CD4-positive, alpha-beta T cell (primary cell): ENCODE measurements at places on chromosomes 7 and 10. TPM values are rescaled to one million over a fixed set of nuclear protein-coding genes. Genes with fewer than 3 reads are reported as not detected.

The HOXA4 gene
- total RNA-seq, result not detected

The PTPRZ1 gene
- not detected for total RNA-seq

The EGFR gene
- not detected for total RNA-seq

The TDRD1 gene
- total RNA-seq, result not detected

The CALHM3 gene
- not detected for total RNA-seq

The NAT16 gene
- total RNA-seq, result not detected

The LRRC4 gene
- total RNA-seq, result 1.1 TPM

The TMEM26 gene
- total RNA-seq, result not detected

The UNCX gene
- not detected for total RNA-seq

The PRTFDC1 gene
- total RNA-seq, result 0.52 TPM

The INMT gene
- total RNA-seq, result 0.69 TPM

The ITIH5 gene
- not detected for total RNA-seq

The BAMBI gene
- 2.5 TPM for total RNA-seq

The CDH23 gene
- total RNA-seq, result 5.2 TPM

The VSTM4 gene
- not detected for total RNA-seq

The ADARB2 gene
- not detected for total RNA-seq

The OR2A7 gene
- 5.6 TPM for total RNA-seq

DNA sequence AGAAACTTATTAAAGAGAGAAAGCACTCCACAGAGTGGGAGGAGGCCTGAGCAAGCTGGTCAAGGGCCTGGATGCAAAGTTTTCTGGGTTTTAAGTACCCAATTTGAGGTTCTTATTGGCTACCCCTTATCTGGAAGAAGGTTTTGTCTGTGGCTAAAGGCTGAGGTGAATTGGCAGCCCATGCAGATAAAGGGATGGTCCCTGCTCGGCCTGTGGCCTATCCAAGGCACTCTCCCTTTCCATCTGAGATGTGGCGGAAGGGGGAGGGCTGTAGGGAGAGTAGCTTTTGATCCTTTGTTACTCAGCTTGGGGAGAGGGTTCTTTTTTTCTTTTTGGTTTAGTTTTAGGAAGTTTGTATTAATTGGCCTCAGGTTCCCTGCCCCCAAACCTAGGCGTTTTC lies 465.1 kb downstream of the ATRNL1 start:
- H3K27ac ChIP-seq, result no peak overlapping the region
- DNase-seq, result no peak
- H3K27me3 ChIP-seq, result no peaks in the 10 kb centered on the region
- no peak overlapping the region for H3K4me3 ChIP-seq
- H3K36me3 ChIP-seq, result no peaks in the 10 kb centered on the region

DNA sequence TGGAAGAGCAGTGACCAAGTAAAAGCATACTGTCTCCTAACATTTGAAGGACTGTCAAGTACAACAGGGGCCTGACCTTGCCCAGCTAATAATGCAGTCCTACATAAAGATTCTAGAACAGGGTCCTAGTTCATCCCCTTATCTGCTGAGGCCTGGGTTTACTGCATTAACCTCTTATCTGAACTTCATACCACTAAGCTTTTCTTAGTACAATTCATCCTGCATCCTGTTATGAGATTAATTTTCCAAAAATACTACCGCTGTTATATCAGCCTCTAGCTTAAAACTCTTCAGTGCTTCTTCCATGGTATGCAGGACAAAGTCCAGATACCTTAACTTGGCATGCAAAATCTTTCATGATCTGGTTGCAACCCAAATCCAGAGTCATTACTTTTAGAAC lies 72.5 kb downstream of the CHRM2 start:
- no peaks in the 10 kb centered on the region for H3K27me3 ChIP-seq
- no peaks in the 10 kb centered on the region for H3K4me1 ChIP-seq
- H3K36me3 ChIP-seq, result no peaks in the 10 kb centered on the region
- no peak overlapping the region for H3K27ac ChIP-seq
- DNase-seq, result no peak

- no peaks in the 10 kb centered on the region for H3K4me1 ChIP-seq
- no peak overlapping the region for H3K4me3 ChIP-seq
- no peaks in the 10 kb centered on the region for H3K36me3 ChIP-seq
- no peak overlapping the region for H3K27ac ChIP-seq
- no peaks in the 10 kb centered on the region for H3K27me3 ChIP-seq
- DNase-seq, result no peak
These were observed 323.9 kb downstream of the AUTS2 start for GRCh38 chr7:69922026-69922803.

- H3K27me3 ChIP-seq, result no peaks in the 10 kb centered on the region
- no peaks in the 10 kb centered on the region for H3K36me3 ChIP-seq
- DNase-seq, result no peak
- H3K27ac ChIP-seq, result no peak overlapping the region
- no peak overlapping the region for H3K4me3 ChIP-seq
These were observed 25.7 kb upstream of the ADD3 start for GRCh38 chr10:109982123-109982522.

DNA sequence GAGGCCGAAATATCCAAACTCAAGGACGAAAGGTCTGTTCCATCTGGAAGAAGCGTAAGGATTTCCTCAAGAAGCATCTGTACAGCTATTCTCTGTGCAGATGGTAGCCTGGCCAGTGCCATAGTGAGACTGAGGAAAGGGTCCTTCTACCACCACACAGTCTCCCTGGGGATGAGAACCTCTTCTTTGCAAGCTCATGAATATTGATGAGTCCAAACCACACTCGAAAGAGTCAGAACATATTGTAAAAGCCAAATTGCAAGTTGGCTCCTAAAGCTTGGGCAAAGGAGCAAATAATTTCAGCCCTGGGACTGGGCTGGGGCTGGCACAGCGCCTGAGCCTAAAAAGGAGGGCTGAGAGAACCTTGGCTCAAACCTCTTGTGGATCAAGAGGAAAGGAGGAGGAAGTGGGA lies 66.1 kb upstream of the PIP4K2A start:
- no peak for DNase-seq
- H3K27ac ChIP-seq, result no peak overlapping the region
- no peaks in the 10 kb centered on the region for H3K4me1 ChIP-seq
- H3K27me3 ChIP-seq, result no peaks in the 10 kb centered on the region
- no peak overlapping the region for H3K4me3 ChIP-seq

DNA sequence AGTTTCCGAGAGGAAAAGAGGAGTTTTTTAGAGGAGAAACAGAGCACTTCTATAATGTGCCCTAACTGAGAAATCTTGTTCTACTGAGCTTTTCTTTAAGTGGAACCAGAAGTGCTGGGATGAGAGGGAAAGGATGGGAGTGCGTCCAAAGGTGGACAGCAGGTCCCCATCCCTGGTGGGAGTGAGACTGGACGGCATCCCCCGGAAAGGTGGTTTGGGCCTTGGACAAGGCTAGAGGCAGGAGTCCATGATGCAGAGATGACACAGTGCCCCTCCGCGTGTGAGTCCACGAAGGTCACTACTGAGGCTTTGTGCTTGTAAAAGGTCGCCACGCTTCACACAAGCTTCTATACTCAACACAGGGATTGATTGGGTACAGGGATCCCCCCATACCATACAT lies 6.1 kb upstream of the EN2 start:
- H3K4me1 ChIP-seq, result peaks cover 11% of the 10 kb centered on the region
- no peak for DNase-seq
- H3K4me3 ChIP-seq, result no peak overlapping the region
- no peak overlapping the region for H3K27ac ChIP-seq
- H3K36me3 ChIP-seq, result no peaks in the 10 kb centered on the region

DNA sequence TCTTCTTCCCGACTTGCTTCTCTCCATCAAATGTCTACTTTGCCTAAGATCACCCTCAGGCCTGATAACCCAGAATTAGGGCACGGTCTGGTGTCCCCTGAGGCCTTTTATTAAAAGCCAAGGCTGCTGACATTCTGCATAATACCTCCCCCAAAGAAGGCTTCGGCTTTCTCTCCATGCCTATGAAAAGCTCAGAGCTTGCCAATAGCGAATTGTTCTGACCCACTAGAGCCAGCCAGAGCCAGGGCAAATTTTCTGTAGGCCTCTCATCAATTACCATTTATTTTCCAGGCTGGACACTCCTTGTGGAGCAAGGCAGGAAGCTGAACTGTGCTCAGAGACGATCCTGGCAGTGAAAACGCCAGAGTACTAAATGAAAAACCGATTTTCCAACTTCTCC lies 64.3 kb upstream of the ADRB1 start:
- no peak overlapping the region for H3K27ac ChIP-seq
- no peaks in the 10 kb centered on the region for H3K36me3 ChIP-seq
- peaks cover 16% of the 10 kb centered on the region for H3K4me1 ChIP-seq
- no peak overlapping the region for H3K4me3 ChIP-seq
- no peak for DNase-seq

- H3K4me1 ChIP-seq, result peaks cover 2% of the 10 kb centered on the region
- no peak overlapping the region for H3K27ac ChIP-seq
- no peak overlapping the region for H3K4me3 ChIP-seq
- DNase-seq, result no peak
- no peaks in the 10 kb centered on the region for H3K36me3 ChIP-seq
These were observed 141.6 kb downstream of the SND1 start for GRCh38 chr7:127793582-127793981.

DNA sequence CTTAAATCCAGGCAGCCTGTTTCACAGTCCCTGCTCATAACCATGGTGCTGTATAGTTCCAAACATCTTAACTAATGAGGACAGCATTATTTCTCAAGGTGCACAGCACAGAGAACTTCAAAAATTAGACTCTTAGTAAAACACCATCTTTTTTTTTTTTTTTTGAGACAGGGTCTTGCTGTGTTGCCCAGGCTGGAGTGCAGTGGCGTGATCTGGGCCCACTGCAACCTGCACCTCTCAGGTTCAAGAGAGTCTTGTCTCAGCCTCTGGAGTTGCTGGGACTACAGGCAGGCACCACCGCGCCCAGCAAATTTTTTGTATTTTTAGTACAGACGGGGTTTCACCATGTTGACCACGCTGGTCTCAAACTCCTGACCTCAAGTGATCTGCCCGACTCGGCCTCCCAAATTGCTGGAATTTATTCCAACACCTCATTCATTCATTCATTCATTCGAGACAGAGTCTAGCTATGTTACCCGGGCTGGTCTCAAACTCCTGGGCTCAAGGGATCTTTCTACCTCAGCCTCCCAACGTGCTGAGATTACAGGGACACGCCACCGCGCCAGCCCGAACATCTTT lies 507 bp upstream of the TMEM254 start:
- no peaks in the 10 kb centered on the region for H3K36me3 ChIP-seq
- H3K27me3 ChIP-seq, result no peaks in the 10 kb centered on the region
- no peak for DNase-seq

DNA sequence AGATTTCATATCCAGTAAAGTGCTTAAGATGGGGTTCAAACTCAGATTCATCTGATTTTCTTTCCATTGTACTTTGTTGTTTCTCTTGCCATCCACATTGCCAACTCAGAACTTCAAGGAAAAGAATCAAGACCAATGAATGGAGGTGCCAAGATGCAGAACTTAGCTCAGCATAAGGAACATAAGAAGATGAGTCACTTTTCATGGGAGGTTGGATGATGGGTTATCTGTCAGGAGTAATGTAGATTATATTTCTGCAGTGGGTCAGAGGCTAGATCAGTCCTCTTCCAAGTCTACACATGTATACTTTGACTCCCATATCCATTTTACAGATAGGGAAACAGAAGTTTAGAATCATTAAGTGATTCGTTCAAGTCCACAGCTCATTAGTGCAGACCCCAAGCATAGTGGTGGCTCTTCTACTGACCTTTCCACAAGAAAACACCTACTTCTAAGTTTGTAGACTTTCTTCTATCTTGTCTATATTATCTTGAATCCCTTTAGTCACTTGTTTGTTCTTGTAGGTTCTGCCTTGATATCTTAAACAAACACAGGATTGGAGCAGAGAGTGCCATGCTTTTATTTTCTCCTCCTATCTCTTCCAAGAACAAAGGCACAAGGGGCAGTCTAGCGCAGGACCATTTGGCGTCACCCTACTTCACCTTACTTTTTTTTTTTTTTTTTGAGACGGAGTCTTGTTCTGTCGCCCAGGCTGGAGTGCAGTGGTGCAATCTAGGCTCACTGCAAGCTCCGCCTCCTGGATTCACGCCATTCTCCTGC lies 14.0 kb upstream of the ADD3 start:
- no peak for DNase-seq
- no peaks in the 10 kb centered on the region for H3K27me3 ChIP-seq
- no peaks in the 10 kb centered on the region for H3K36me3 ChIP-seq
- H3K4me3 ChIP-seq, result no peak overlapping the region

- no peaks in the 10 kb centered on the region for H3K4me1 ChIP-seq
- H3K36me3 ChIP-seq, result no peaks in the 10 kb centered on the region
- no peak overlapping the region for H3K27ac ChIP-seq
- H3K4me3 ChIP-seq, result no peak overlapping the region
These were observed 28.8 kb upstream of the JCAD start for GRCh38 chr10:30088178-30088577.

- H3K4me3 ChIP-seq, result no peak overlapping the region
- H3K36me3 ChIP-seq, result no peaks in the 10 kb centered on the region
- no peak for DNase-seq
- H3K4me1 ChIP-seq, result peaks cover 50% of the 10 kb centered on the region
These were observed 20.4 kb downstream of the CCNY start for GRCh38 chr10:35356725-35357092.

- H3K36me3 ChIP-seq, result peaks cover 8% of the 10 kb centered on the region
These were observed 1.5 kb downstream of the UMAD1 start for GRCh38 chr7:7642081-7642480.

DNA sequence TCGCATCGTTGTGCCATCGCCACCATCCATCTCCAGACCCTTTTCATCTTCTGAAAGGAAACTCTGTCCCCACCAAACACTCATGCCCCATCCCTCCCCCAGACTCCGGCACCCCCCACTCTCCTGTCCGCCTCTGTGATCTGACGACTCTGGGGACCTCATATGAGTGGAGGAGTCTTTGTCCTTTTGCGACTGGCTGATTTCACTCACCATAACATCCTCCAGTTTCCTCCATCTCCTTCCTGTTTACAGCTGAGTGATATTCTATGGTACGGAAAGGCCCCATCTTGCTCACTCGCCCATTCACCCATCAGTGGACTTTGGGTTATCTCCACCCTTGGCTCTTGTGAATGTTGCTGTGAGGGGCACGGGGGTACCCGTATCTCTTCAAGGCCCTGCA lies 11.8 kb upstream of the INSIG1 start:
- H3K27ac ChIP-seq, result no peak overlapping the region
- H3K4me1 ChIP-seq, result peaks cover 31% of the 10 kb centered on the region
- no peaks in the 10 kb centered on the region for H3K27me3 ChIP-seq
- H3K4me3 ChIP-seq, result no peak overlapping the region
- DNase-seq, result no peak

GRCh38 chr7:151207804-151208203 lies 2.5 kb downstream of the H2BK1 start:
- no peaks in the 10 kb centered on the region for H3K27me3 ChIP-seq
- DNase-seq, result no peak
- no peak overlapping the region for H3K27ac ChIP-seq
- peaks cover 4% of the 10 kb centered on the region for H3K36me3 ChIP-seq
- H3K4me1 ChIP-seq, result peaks cover 58% of the 10 kb centered on the region

GRCh38 chr7:29372351-29373090 lies 177.9 kb downstream of the CHN2 start:
- DNase-seq, result no peak
- no peaks in the 10 kb centered on the region for H3K27me3 ChIP-seq
- no peak overlapping the region for H3K27ac ChIP-seq
- no peaks in the 10 kb centered on the region for H3K4me1 ChIP-seq

- H3K36me3 ChIP-seq, result no peaks in the 10 kb centered on the region
- peaks cover 22% of the 10 kb centered on the region for H3K4me1 ChIP-seq
- H3K27ac ChIP-seq, result peak overlapping the region; percentile 75
- DNase-seq, result peak; percentile 67
These were observed 59.8 kb downstream of the COA1 start for GRCh38 chr7:43669286-43670081.
